NCI-H2029 treated with DMSO at 0.1 percent for 48 hours (cell line): ENCODE measurements at places on chromosomes 1 and 21.

GRCh38 chr1:121525355-121525754 is 340.6 kb downstream of the SRGAP2C start:
- DNase-seq: no peak

DNA sequence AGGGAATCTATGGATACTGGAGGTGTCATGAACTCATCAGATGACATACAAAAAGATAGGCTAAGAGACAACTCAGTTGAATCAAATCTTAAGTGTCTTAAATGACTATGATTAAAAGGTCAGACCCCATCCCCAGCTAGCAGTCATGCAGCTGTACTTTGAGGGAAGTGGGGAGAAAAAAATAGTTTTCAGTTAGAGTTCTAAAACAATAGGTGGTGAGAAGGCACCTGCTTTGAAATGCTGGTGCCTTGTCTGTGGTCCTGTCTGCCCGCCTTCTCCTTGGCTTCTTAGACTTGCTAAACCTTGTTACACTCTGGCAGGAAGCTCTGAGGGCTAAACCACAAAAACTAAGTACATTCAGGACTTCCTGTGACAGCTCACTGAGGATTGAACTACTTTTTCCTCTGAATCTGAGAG is 15.3 kb downstream of the CD2 start:
- DNase-seq: no peak

DNA sequence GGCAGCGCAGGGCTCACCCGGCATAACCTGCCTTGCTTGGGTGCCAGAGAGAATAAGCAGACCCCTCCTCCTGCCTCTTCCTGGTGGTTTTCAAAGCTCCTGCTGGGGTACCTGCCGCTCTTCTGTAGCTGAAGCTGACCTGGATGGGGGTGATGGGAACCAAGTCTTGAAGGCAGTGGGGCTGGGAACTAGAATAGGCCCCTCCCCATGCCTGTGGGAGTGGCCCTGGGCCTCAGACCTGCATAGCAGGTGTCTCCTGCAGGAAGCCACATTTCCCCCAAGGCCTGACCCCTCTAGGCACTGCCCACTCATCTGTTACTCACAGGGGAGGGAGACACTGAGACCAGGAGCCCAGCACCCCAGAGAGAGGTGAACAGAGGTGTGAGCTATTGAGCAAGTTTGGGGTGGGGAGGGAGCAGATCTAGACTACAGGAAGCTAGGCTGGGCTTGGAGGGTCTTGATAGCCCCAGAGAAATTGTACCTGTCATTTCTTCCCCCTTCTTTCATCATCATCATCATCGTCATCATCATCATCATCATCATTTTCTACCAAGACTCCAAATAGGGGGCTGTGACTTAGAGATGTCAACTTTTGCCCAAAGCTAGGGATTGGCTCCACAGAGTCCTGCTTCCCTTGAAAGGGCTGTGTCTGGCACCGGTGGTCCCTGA is 10.1 kb downstream of the PADI1 start:
- no peak for DNase-seq

DNA sequence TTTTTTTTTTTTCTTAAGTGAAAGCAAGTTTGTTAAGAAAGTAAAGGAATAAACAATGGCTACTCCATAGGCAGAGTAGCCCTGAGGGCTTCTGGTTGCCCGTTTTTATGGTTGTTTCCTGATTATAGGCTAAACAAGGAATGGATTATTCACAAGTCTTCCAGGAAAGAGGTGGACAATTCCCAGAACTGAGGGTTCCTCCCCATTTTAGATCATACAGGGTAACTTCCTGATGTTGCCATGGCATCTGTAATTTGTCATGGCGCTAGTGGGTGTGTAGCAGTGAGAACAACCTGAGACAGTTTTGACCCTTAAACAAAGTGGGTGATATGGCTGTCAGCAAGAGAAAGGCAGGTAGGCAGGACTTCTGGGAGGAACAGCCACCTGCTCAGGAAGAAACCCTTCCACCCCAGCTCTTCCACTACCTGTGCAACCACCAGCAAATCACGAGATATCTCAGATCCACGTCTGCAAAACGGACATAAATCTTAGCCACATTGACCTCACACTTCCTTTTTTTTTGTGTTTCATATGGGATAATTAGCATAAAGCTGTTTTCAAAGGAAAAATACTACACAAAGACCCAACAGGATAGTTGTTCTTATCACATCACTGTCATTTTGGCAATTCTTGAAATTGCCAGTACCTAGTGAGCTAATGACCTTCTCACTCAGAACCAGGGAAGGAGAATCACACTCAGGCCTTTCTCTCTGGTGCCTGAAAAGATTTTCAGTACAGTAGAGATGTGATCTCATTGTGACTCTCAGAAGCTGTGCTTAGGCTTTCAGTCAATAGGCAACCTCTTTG is 34.8 kb upstream of the DUSP10 start:
- no peak for DNase-seq

GRCh38 chr1:112060261-112060660 is 70.8 kb upstream of the KCND3 start:
- no peak for DNase-seq
